ENCODE measurements at places on chromosomes 12 and 14.

DNA sequence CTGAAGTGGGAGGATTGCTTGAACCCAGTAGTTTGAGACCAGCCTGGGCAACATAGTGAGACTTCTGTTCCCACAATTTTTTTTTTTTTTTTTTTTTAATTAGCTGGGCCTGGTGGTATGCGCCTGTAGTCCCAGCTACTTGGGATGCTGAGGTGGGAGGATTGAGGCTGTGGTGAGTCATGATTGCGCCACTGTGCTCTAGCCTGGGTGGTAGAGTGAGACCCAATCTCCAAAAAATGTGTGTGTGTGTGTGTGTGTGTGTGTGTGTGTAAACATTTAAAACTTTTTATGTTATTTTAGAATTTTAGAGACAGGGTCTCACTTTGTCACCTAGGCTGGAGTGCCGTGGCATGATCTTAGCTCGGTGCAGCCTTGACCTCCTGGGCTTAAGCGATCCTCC, 6.8 kb downstream of the PPP1R36 start:
- 0 out of 2 replicates have a peak, but pooled peaks cover 2% of the 10 kb centered on the region for H3K4me1 ChIP-seq
- DNase-seq: no peak
- H3K27ac ChIP-seq: no peak overlapping the region
- no peaks in the 10 kb centered on the region for H3K27me3 ChIP-seq
- H3K36me3 ChIP-seq: no peaks in the 10 kb centered on the region
- H3K4me3 ChIP-seq: no peak overlapping the region

- DNase-seq: no peak
- H3K4me3 ChIP-seq: no peak overlapping the region
- H3K4me1 ChIP-seq: no peaks in the 10 kb centered on the region
- no peaks in the 10 kb centered on the region for H3K27me3 ChIP-seq
- no peak overlapping the region for H3K27ac ChIP-seq
- no peaks in the 10 kb centered on the region for H3K36me3 ChIP-seq
Measured at GRCh38 chr14:52769887-52770286, 21.5 kb downstream of the GNPNAT1 start.

GRCh38 chr12:88970740-88971139, 381.6 kb downstream of the DUSP6 start:
- DNase-seq: no peak
- H3K4me3 ChIP-seq: no peak overlapping the region
- H3K27me3 ChIP-seq: no peaks in the 10 kb centered on the region
- H3K4me1 ChIP-seq: no peaks in the 10 kb centered on the region
- H3K27ac ChIP-seq: no peak overlapping the region

DNA sequence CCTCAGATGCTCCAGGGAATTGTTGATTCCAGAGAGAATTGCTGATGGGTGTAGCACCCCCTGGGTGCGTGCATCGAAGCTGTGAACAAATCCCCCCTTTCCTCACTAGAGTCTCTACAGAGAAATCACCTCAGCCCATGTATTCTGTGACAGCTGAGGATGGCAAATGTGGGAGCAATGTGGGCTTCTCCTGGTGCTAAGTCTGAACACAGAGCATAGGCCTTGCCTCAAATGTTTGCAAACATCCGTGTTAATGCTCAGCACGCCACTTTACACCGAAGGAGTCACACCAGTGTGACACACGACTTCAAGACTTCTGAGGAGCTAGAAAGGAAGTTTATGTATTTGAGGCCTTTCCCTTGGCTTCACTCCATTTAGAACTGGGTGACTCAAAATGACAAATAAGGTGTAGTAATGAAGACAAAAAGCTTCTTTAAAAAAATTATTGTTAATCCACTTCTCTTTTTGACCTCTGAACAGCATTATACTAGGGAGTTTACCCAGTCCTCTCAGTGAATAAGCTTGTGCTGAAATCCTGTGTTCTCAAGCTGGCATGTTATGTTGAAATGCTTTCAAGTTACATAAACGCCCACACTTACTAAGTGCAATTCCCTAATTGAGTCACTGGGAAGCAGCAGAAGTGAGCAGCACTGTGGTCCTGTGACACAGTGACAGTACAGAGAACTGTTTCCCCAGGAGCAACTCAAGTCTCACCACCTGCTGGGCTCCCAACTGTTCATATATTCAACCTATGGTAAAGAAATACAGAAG, 92.9 kb downstream of the FAR2 start:
- DNase-seq: no peak
- no peaks in the 10 kb centered on the region for H3K36me3 ChIP-seq
- H3K4me3 ChIP-seq: no peak overlapping the region
- no peak overlapping the region for H3K27ac ChIP-seq
- peaks cover 6% of the 10 kb centered on the region for H3K4me1 ChIP-seq

DNA sequence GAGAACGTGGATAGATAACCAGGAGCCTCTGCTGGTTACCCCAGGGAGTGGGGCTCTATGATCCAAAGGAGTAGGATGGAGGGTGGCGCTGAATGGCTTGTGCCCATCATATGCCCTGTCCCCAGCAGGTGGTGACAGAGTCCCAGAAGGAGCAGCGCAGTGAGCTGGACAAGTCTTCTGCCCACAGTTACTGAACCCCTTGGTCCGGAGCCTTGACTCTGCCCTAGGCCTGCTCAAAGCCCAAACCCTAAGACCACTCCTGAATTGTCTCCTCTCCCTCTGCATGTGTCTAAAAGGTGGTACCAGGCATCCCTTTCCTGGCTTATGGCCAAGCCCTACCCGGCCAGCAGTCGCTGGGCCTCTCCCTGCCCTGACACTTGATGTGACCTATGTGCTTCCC, 3.2 kb downstream of the PRPH start:
- no peaks in the 10 kb centered on the region for H3K36me3 ChIP-seq
- H3K4me3 ChIP-seq: no peak overlapping the region
- no peak for DNase-seq
- no peak overlapping the region for H3K27ac ChIP-seq
- peaks cover 17% of the 10 kb centered on the region for H3K4me1 ChIP-seq

DNA sequence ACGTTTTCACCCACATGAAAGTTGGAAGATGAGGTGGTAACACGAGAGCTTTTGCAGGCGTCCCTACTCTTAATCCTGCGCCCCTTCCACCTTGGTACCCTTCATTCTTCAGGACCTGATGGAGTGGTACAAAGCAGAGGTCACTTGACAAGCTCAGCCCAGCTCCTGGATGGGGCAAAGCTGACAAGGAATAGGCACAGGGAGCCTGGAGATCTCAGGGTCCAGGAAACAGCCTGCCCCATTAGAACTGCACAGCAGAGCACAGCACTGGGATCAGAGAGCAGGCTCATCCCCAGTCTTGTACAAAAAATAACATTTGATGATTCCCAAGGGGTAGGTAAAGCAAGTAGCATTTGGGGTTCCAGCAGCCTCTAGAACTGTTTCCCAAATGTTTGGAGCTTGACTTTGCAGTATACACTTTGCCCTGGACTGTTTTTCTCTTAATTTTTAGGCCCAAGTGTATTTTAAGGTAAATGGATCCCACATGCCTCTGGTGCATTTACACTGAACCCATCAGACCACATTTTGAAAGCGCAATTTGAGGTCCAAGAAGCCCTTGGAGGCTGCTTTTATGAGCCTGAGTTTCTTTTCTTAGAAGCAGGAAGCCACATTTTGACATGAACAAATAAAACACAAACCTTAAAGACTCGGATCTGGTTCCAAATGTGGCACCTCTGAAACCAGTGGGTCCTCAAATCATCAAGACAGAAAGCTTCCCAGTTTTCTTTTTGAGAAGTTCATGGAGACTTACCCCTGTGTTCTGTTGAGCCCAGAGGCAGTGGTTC, 633 bp downstream of the TC2N start:
- peaks cover 2% of the 10 kb centered on the region for H3K4me1 ChIP-seq
- no peak overlapping the region for H3K4me3 ChIP-seq
- no peaks in the 10 kb centered on the region for H3K27me3 ChIP-seq
- H3K27ac ChIP-seq: no peak overlapping the region
- no peak for DNase-seq

- no peak overlapping the region for H3K27ac ChIP-seq
- no peaks in the 10 kb centered on the region for H3K4me1 ChIP-seq
- H3K27me3 ChIP-seq: no peaks in the 10 kb centered on the region
- DNase-seq: no peak
- no peak overlapping the region for H3K4me3 ChIP-seq
- H3K36me3 ChIP-seq: no peaks in the 10 kb centered on the region
Measured at GRCh38 chr12:105721051-105721825, 390.7 kb downstream of the C12orf75 start.

- no peaks in the 10 kb centered on the region for H3K27me3 ChIP-seq
- H3K36me3 ChIP-seq: no peaks in the 10 kb centered on the region
- no peak overlapping the region for H3K4me3 ChIP-seq
- no peak for DNase-seq
- H3K27ac ChIP-seq: no peak overlapping the region
Measured at GRCh38 chr12:88172844-88173407, 30.8 kb downstream of the TMTC3 start.

- no peak overlapping the region for H3K27ac ChIP-seq
- H3K4me3 ChIP-seq: no peak overlapping the region
- H3K4me1 ChIP-seq: no peaks in the 10 kb centered on the region
- H3K36me3 ChIP-seq: no peaks in the 10 kb centered on the region
- DNase-seq: peak; percentile 88
Measured at GRCh38 chr12:110102255-110102654, 21.9 kb upstream of the IFT81 start.

DNA sequence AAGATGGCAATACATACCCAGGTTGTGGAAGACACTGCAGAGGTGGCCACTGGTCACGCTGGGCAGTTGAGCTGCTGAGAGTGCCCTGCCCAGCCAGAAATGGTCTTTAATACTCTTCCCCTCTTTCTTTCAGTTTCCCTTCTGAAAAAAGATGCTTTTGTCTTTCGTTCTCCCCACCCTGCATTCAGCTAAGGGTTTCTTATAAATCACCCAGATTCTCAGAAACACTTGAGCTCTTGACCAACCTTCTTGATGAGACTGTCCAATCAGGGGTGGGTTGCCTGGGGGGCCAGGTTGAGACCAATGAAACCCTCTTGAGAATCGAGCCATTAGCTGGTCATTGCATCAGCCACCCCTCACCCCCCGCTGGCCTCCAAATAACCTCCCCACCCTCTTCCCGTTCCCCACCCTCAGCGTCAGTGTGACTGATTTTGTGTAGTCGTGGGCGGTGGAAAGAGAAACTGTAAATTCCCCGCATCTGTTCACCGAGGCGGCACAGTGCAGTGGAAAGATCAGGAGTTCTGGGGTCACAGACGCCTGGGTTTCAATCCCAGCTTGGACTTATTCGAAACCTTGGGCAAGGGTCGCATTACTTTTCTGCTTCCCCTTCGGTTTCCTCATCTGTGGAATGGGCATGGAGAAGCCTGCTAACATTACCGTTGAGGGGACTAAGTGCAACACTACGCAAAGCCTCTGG, 52.3 kb downstream of the SLC25A47 start:
- no peaks in the 10 kb centered on the region for H3K27me3 ChIP-seq
- H3K27ac ChIP-seq: no peak overlapping the region
- peak overlapping the region; percentile 78 for H3K4me3 ChIP-seq
- no peaks in the 10 kb centered on the region for H3K36me3 ChIP-seq
- no peak for DNase-seq

DNA sequence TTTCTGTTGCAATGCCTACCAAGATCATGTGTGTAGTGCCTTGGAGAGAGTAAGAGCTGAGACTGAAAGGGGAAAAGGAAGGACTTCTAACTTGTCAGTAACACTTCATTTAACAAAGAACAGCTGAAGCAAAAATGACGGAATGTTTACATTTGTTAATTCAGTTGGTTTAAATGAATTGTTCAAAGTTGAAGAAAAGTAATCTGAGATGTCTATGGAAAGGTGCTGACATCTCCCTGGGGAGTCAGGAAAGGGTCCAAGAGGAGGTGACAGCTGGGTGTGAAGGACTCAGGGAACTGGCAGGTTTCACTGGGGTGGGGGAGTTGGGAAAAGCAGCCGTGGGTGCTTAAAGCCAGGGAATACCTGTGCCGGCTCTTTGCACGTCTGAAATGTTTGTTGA, 7.9 kb downstream of the TMEM63C start:
- no peak for DNase-seq
- H3K27ac ChIP-seq: no peak overlapping the region
- H3K27me3 ChIP-seq: no peaks in the 10 kb centered on the region
- no peak overlapping the region for H3K4me3 ChIP-seq
- peaks cover 2% of the 10 kb centered on the region for H3K4me1 ChIP-seq
- no peaks in the 10 kb centered on the region for H3K36me3 ChIP-seq

DNA sequence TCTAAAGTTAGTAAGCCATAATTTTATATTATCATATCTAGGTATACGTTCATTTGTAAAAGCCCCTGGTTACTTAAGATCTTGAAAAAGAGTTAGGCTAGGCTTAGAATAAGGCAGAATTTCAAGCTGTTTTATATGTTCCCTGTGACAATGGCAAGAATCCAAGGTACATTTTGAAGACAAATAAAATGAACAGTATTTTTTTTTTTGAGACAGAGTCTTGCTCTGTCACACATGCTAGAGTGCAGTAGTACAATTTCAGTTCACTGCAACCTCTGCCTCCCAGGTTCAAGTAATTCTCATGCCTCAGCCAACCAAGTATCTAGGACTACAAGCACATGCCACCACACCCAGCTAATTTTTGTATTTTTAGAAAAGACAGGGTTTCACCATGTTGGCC, 139.2 kb downstream of the DUSP6 start:
- H3K36me3 ChIP-seq: no peaks in the 10 kb centered on the region
- no peaks in the 10 kb centered on the region for H3K4me1 ChIP-seq
- no peak for DNase-seq
- H3K4me3 ChIP-seq: no peak overlapping the region
- H3K27me3 ChIP-seq: no peaks in the 10 kb centered on the region
- H3K27ac ChIP-seq: no peak overlapping the region

- no peak overlapping the region for H3K4me3 ChIP-seq
- H3K36me3 ChIP-seq: no peaks in the 10 kb centered on the region
- H3K27me3 ChIP-seq: no peaks in the 10 kb centered on the region
- H3K4me1 ChIP-seq: no peaks in the 10 kb centered on the region
- H3K27ac ChIP-seq: no peak overlapping the region
Measured at GRCh38 chr12:15495746-15496145, 173.4 kb downstream of the PTPRO start.

GRCh38 chr12:9390761-9391160, 182.6 kb upstream of the PZP start:
- H3K36me3 ChIP-seq: no peaks in the 10 kb centered on the region
- no peak for DNase-seq
- no peaks in the 10 kb centered on the region for H3K27me3 ChIP-seq
- no peak overlapping the region for H3K27ac ChIP-seq
- H3K4me3 ChIP-seq: no peak overlapping the region
- H3K4me1 ChIP-seq: no peaks in the 10 kb centered on the region

DNA sequence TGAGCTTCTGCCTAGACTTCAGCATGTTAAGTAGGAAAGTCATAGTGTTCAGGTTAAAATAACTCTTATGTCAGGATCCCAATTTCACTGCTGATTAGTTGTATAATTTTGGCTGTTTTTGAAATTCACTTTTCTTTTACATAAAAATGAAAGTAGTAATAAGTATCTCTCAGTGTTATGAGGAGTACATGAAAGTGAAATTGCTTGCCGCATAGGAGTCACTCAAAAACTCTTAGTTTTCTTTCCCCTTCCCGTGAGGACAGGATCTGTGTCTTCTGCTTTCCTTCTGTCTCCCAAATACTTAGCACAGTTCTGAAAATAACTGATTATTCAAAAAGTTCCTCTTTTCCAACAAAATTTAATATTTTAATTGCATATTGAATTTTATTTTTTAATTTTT, 100.5 kb downstream of the SLC38A4 start:
- no peaks in the 10 kb centered on the region for H3K27me3 ChIP-seq
- H3K4me3 ChIP-seq: no peak overlapping the region
- no peak for DNase-seq
- H3K4me1 ChIP-seq: no peaks in the 10 kb centered on the region
- H3K36me3 ChIP-seq: no peaks in the 10 kb centered on the region

- DNase-seq: peak; percentile 43
- no peak overlapping the region for H3K4me3 ChIP-seq
- no peaks in the 10 kb centered on the region for H3K36me3 ChIP-seq
- H3K27ac ChIP-seq: no peak overlapping the region
- no peaks in the 10 kb centered on the region for H3K4me1 ChIP-seq
Measured at GRCh38 chr14:103819503-103820307, 27.7 kb downstream of the PPP1R13B start.
